Right ventricle myocardium inferior (tissue), 1 donor: ENCODE measurements at places on chromosomes 3 and 15. TPM values are rescaled to one million over a fixed set of nuclear protein-coding genes. Genes with fewer than 3 reads are reported as not detected.

DNA sequence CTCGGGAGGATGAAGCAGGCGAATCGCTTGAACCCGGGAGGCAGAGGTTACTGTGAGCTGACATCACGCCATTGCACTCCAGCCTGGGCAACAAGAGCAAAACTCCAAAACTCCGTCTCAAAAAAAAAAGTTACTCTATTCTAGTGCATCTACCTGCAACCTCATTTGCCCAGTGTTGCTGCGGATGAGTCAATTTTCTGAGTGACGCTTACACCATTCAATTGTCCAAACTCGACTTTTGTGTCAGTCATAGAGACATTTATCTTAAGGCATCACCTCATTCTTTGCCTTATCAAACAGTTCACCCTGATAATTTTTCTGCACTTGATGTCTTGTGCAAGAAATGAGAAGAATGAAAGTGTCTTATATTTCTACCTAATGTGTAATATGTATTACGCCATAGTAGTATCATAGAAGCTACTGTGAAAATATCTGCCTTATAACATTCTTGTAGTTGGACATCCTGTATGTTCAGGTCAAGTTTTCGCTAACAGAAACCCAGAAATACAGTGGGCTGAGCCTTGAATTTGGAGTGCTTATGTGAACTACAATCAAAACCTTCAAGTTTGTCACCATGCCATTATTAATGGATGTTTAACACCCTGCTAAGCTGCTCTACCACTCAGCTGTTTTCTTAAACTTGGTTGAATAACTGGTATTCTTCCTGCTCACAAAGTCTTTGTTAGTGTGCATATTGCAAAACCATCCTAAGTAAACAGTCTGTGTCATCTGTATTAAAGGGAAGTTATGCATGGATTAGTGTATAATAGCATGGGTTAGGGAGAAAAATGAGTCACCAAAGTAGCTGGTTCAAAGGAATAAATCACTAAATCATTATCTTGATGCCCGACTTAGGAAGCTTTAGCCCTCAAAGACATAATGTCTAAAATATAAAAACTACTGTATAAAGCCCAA lies 531.0 kb upstream of the NR2F2 start:
- DNase-seq = no peak

- DNase-seq = no peak
These were observed 12.6 kb downstream of the PPARG start for GRCh38 chr3:12301513-12301912.

GRCh38 chr15:99671926-99672635 lies 61.2 kb downstream of the LYSMD4 start:
- no peak for DNase-seq

DNA sequence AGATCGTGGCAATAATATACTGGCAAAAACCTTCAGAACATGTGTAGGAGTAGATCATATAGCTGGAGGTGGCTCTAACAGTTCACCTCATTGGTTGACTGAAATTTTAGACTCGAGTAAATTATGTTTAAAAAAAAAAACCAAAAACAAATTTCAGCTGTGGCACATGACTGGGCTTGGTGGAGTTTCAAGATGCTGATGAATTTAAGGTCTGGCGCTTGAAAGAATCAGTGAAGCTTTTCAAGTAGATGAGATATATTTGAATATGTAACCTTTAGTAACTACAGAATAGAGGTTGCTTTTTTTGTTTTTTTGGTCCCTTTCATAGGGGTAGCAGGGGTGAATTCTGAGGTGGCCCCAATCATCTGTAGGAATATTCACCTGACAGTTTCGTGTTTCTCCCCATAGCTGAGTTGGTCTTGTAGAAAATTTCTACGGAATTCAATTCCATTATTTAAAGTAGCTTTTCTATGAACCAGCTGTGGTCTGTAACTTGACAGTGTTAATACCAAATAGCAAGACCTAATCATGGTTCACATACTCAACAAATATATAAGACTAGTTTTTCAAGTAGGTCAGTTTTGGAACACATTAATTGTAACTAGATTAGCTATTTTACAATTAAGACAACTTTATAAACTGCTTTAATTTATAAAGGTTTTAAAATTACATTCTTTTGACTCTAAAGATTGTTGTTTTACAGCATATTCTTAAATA lies 65.6 kb downstream of the MAP4 start:
- no peak for DNase-seq

PPIB gene
- 127 TPM for total RNA-seq

- no peak for DNase-seq
These were observed 82.7 kb downstream of the ROBO1 start for GRCh38 chr3:79685108-79685507.

DNA sequence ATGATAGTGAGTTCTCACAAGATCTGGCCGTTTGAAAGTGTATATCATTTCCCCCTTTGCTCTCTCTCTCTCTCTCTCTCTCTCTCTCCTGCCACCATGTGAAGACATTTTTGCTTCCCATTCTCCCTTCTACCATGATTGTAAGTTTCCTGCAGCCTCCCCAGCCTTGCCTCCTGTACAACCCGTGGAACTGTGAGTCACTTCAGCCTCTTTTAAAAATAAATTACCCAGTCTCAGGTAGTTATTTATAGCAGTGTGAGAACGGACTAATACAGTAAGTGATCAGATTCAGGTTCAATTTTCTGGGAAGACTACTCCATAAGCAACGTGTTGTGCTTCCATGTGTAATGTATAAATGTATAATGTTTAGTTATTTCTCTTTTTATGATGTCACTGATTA lies 29.2 kb downstream of the CADPS start:
- DNase-seq = no peak

DNA sequence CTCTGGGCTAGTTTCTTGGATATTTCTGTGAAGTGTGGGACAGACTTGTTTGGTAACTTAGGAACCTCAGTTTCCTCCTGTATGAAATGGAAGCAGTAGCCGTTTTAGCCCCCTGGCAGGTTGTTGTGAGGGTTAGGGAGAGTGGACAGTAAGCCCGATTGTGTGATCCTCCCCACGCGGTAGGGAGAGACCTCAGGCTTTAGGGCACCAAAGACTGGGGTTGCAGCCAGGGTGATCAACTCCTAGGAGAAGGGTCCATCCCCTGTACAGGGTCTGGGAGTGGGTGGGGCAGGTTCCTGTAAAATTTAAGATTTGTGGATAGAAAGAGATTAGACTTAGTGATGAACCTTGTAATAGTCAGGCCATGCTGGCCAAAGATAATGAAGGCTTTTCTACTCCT lies 120.5 kb downstream of the SMAD6 start:
- DNase-seq = no peak

NECTIN3 gene
- total RNA-seq = 11.7 TPM

CLRN1 gene
- not detected for total RNA-seq

- DNase-seq = no peak
These were observed 493.1 kb downstream of the SHQ1 start for GRCh38 chr3:72355168-72355567.

GOLGA8H gene
- not detected for total RNA-seq

DNA sequence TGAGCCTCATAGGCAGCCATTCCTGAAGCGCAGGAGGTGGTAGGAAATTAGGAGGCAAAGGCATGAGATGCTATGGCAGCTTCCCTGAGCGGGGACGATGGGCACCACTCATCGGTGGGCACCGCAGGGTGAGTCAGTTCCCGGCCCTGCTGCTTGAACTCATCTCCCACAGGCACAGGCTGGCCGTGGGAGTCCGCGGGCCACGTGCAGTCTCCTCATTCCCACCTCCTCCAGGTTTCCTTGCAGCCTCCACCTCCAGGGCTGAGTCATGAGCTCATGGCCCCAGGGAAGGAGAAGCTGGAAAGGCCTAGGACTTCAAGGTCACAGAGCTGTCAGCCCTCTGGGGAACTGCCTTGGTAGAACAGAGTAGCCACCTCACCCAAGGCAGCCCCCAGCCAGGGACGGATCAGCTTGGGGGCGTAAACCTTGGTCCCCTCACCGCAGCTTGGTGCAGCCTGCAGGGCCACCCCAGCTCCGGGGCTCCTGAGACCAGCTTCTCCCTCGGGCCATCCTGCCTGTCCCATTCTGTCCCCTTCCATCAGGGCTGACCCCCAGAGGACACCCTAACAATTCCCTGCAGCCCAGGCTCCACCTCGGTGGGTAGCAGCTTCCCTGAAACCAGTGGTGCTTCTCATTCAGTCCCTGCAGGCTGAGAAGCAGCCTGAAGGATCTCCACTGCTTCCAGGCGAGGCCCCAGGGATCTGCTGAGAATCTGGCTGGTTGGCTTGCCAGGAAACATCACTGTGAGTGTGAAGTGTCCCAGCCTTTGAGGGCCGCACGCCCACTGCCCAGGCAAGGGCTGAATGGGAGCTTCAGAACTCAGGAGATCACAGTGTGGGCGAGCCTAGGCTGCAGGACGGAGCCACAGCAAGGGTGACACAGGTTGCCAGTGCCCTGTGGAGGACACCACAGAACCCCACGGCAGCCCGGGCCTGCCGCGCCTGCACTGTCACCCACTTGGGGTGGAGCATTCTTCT lies 150.7 kb upstream of the MEF2A start:
- DNase-seq = no peak

- DNase-seq = no peak
These were observed 61.1 kb upstream of the GATA2 start for GRCh38 chr3:128554100-128554464.
